ENCODE measurements at places on chromosomes 7 and 10. TPM values are rescaled to one million over a fixed set of nuclear protein-coding genes. Genes with fewer than 3 reads are reported as not detected.
A peak's percentile ranks its signal among the peaks of the same experiment; 100 is the strongest.

- no peak for DNase-seq
Measured at GRCh38 chr10:74231375-74231774, 80.4 kb downstream of the ADK start.

- DNase-seq: no peak
Measured at GRCh38 chr10:130686689-130687300, 550.6 kb downstream of the GLRX3 start.

DNA sequence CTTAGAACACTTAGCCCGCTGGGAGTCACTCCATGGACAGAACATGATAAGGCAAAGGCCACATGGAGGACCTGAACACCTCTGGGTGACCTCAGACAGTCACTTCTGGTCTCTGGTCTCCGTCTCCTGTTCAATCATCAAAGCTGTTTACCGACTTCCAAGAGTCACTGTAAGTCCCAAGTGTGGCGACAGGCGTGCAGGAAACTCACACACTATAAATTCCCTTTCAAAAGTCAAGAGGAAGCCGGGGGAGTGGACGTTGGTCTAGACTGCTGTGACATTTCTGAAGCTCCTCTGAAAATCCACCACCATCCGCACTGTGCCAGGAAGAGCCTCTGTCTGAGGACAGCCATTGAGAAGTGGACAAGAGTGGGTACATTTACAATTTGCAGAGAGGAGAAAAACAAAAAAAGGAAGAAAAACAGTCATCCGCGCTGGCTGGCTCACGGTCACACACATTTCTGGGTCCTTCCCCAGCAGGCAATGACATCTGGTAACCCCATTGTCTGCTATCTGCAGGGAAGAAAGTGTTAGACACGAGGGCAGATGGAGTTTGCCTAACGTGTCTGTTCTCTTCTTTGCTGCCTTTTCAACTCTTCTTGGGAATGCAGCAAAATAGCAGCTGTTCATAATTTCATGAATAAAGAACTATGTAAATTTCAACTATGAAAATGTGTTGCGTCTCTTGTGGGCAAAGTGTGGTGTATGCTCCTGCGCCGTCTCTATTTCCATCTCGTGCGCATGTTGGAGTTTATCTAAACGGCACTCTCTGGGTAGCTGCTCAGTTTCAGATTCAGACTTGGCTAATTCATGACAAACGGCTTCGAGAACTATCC, 32.9 kb upstream of the CUX1 start:
- no peak for DNase-seq

The AFAP1L2 gene
- total RNA-seq: 0.93 TPM

The CASD1 gene
- 5.8 TPM for total RNA-seq

GRCh38 chr7:28020302-28020940, 160.2 kb downstream of the JAZF1 start:
- peak; percentile 64 for DNase-seq

DNA sequence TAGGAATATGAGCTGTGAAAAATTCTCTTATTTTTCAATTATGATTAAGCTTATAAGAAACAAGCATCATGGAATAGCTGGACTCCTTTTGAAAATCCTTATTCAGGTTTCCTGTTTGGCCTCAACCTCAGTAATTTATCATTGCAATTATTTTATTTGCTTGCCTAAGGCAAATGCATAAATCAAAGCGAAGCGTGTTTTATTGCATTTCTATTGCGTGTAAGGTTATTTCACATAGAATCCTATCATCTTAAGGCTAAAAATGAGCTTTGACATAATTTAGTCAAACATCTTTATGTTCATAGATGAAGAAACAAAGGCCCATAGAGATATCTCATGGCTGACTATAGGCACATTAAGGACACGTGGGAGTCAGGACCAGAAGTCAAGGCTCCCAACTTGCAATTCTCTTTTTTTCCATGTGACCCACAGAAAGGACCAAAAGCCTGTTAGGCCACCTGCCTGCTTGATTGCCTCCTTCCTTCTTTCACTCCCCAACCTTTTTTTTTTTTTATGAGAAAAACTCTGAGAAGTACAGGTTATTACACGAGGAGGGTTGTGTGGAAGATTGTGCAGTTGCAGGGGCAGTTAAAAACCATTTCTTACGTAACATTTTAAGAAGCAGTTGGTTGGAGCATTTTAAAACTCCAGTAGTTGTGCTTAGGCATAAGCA, 261.0 kb downstream of the HDAC9 start:
- no peak for DNase-seq

The UNC5B gene
- 22.0 TPM for total RNA-seq

DNA sequence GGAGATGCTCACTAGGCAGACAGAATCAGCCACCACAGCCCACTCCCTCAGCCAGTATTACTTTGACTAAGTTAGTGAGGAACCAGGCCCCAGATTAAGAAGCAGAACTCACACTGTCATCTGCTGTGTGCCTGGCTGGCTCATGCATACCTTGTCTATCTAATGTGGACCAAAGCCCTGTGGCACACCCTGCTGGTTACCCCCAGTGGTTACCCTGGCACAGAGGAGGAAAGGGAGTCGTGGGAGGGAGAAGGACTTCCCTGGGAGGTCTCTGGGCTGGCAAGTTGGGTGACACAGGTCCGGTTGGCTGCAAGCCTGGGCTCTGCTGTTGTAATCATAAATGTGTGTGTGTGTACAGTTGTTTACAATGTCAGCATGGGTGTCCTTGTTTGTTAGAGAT, 7.5 kb upstream of the SH2D4B start:
- peak; percentile 27 for DNase-seq

The COL28A1 gene
- 0.12 TPM for total RNA-seq

- DNase-seq: no peak
Measured at GRCh38 chr10:11962176-11962575, 80.4 kb downstream of the UPF2 start.

- DNase-seq: no peak
Measured at GRCh38 chr10:123147635-123148413, at the start of gene HMX2. Gene HMX2 (plus strand): TSS chr10:123148136. CDS start chr10:123148379, 243 bp downstream.

DNA sequence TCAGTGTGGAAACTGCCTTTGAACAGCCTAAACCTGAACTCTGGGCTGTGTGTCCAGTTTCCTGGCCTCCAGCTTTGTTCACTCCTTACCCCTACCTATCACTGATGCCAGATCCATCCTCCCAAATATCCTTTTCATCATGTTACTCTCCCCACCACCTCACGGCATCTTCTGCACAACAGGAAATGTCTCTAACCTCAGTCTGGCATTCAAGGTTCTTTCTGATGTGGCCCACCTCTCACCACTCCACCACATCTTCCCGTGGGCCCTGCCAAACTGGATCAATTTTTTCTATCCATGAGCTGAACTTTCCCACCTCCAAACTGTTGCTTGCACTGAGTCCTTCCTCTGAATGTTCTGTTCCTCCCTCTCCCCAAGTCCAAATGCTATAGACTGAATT, 35.8 kb upstream of the MAP3K8 start:
- no peak for DNase-seq

DNA sequence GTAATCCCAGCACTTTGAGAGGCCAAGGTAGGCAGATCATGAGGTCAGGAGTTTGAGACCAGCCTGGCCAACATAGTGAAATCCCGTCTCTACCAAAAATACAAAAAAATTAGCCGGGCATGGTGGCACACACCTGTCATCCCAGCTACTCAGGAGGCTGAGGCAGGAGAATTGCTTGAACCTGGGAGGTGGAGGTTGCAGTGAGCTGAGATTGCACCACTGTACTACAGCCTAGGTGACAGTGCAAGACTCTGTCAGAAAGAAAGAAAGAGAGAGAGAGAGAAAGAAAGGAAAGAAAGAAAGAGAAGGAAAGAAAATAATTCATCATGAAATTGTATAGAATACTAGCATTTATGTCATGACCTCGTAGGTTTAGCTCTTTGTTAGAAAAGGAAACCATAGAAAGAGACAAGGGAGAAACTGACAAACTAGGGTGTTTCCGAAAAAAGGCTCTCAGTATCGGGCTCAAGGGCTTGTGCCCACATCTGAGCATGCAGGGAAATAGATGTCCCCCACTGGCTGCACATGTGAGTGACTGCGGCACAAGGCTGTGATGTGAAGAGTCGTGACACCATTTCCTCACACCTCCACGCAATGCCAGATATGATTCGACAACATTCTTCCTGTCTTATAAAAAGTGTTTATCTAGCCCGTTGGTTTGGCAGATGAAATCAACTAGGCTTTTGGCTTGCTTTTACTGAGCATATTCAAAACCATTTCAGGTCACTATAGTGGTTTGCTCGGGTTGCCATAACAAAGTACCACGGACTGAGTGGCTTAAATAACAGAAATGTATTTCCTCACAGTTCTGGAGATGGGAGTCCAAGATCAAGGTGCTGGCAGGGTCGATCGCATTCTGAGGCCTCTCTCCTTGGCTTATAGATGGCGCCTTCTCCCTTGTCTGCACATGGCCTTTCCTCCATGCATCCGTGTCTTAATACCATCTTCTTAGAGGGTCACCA, 2.0 kb downstream of the SRGN start:
- no peak for DNase-seq

The ASZ1 gene
- not detected for total RNA-seq

DNA sequence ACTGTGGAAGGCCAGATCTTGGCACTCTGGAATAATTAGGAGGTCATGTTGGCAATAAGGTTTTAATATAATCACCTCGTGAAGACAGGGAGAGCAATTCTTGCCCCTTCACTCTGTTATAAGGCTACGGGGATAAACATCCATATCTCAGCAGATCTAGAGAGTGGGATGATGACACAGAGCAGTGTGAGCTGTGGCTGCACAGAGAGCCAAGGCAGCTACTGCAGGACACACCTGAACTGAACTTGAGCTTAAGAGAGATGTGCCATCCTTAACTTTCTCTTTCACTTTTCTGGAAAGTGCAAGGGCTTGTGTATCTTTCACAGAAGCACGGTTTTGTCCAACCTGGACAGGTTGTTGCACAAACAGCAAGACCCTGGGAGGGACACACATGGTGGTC, 174.7 kb downstream of the GATA3 start:
- no peak for DNase-seq

DNA sequence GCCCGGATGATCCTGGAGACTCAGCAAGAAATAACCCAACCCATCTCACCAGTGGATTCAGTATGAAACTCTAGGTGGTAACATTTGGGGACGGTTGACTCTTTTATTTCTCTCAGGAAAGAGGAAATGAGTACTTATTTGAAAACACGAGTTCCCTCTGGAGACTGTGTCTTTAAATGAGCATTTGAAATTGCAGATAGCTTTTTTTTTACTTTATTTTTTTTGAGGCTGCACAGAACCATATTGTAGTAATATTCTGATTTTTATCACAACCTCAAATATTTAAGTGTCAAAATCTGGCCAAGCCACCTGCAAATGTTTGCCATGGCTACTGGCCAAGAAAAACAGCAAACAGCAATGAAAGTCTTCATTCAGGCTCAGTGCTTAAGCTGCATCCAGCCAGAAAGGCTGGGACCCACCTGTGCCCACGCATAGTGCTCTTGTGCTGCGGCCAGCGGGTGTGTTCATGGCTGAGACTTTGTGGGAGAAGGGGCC, 160.8 kb downstream of the CREB5 start:
- DNase-seq: no peak

DNA sequence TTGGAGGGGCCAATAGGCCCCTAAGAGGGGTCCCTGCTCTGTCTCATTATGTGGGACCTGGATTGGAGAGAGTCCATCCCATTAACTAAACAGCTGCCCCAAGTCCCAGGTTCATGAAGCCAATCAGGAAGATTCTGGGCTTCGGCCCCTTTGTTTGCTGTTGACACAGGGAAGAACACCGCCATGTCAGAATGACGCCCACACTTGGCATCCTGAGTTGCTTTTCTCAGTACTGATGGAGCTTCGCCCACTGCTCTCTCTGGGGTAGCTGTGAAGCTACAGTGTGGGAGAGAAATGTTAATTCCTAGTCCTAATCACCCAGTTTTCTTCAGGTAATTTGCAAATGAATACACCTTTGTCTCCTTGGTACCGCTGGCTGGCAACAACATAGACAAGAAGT, 264.7 kb downstream of the GLRX3 start:
- DNase-seq: no peak

GRCh38 chr10:80579849-80580637, 42.3 kb downstream of the SH2D4B start:
- no peak for DNase-seq

GRCh38 chr7:44607141-44608068, 978 bp downstream of the OGDH start:
- no peak for DNase-seq

The NKX2-3 gene
- not detected for total RNA-seq

The ZNHIT1 gene
- total RNA-seq: 69.4 TPM

GRCh38 chr7:131843898-131844331, 287.5 kb upstream of the PODXL start:
- DNase-seq: no peak

GRCh38 chr7:112129655-112130323, 76.4 kb downstream of the DOCK4 start:
- DNase-seq: no peak

GRCh38 chr10:96695975-96696634, 24.2 kb downstream of the PIK3AP1 start:
- no peak for DNase-seq

The SORCS1 gene
- not detected for total RNA-seq

The COL13A1 gene
- 5.9 TPM for total RNA-seq

GRCh38 chr10:131532291-131532690, 220.8 kb upstream of the TCERG1L start:
- DNase-seq: no peak

The PIK3CG gene
- total RNA-seq: 0.05 TPM

The NPSR1 gene
- not detected for total RNA-seq

GRCh38 chr7:132519936-132520335, 56.3 kb downstream of the PLXNA4 start:
- no peak for DNase-seq

DNA sequence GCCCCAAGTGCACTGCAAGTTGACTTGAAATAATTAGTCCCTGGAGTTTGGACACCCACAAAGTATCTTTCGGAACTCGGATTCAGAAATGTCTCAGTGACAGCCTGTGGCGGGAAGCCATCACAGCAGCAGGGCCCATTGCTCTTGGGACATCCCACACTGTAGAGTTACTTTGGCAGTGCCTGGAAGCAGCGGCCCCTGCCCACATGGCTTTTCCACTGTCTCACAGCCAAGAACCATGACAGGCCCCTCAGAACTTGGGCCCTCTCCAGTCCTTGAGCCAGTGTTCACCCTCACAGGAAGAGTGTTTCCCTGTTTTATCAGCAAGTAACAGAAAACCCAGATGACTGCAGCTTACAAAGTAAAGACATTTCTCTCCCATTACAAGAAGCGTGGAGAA, 477.0 kb upstream of the GALNT17 start:
- no peak for DNase-seq

The SLC29A4 gene
- total RNA-seq: 24.5 TPM

The CPN1 gene
- total RNA-seq: 0.12 TPM

The PALS2 gene
- 44.6 TPM for total RNA-seq

The HTR5A gene
- total RNA-seq: not detected

DNA sequence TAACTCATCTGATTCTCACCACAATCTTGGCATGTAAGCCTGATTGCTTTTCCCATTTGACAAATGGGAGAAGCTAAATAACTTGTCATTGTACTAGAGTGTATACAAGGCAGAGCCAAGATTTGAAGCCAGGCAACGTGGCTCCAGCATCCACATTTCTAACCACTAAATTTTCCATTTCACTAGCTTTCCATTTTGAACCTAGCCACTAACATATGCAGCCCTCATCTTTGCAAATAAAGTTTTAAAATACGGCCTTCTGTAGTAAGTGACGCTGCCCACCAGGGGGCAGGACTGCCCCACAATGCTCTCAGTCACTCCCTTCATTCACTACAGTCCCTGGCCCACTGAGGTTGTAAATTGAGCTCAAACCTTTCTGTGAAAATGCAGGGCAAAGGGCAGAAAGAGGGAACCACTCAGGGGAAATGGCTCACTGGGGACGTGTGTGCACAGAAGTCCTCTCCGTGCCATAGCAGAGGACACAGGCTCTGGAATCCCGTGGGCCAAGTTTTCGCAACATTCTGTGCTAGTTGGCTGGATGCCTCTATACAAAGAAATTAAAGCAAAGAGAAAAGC, 315.7 kb downstream of the TNS3 start:
- DNase-seq: peak; percentile 32

- DNase-seq: no peak
Measured at GRCh38 chr10:77959384-77959783, 32.8 kb upstream of the DLG5 start.

The PFKFB3 gene
- 50.8 TPM for total RNA-seq

All from HCT116 (cell line).